ENCODE measurements at places on chromosomes 5 and 9.

- DNase-seq, result no peak
Observed at GRCh38 chr5:170843870-170844269, 17.9 kb upstream of the RANBP17 start.

DNA sequence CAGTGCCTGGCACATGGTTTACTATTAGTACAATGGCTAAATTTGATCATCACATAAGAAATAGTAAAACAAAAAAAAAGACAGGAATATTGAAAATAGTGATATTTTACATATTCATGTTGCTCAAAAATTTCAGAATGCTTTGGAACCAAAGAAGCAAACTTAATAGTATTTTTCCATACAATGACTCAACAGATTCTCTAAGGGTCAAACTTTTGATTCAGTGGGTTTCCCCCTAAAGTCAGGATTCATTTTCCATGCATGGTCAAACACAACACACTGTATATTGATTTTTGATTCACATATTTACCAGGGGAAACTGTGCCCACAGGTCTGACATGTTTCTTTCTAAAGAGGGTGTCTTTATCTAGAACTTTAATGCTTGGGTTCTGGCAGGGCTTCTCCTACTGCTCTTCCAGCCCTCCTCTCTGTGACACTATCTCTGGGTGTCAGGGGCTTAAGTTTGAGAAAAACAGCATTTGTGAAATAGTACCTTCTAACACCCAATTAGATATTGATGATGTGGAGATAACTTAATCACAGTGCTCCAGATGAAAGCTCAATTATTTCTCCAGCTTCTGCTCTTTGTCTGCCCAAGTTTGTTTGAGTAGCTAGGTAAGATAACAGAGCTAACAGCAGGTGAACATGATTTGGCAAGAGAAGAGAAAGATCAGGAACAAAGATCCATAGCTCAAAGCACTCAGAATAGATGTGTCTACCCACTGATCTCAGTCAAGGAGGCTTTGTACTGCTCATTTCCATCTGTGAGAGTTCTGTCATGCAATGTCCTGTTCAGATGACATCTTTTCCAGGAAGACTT, 35.5 kb upstream of the ELL2 start:
- DNase-seq, result no peak

- no peak for DNase-seq
Observed at GRCh38 chr5:176619569-176620332, 9.8 kb upstream of the GPRIN1 start.

GRCh38 chr9:130197888-130198287, 25.7 kb downstream of the NCS1 start:
- no peak for DNase-seq

- DNase-seq, result no peak
Observed at GRCh38 chr5:146428658-146429057, 18.5 kb upstream of the TCERG1 start.
